AG04449 (cell line): ENCODE measurements at places on chromosomes 5 and 9.
A peak's percentile ranks its signal among the peaks of the same experiment; 100 is the strongest.

- no peak for DNase-seq
Observed at GRCh38 chr5:24142341-24142740, 502.4 kb downstream of the CDH10 start.

DNA sequence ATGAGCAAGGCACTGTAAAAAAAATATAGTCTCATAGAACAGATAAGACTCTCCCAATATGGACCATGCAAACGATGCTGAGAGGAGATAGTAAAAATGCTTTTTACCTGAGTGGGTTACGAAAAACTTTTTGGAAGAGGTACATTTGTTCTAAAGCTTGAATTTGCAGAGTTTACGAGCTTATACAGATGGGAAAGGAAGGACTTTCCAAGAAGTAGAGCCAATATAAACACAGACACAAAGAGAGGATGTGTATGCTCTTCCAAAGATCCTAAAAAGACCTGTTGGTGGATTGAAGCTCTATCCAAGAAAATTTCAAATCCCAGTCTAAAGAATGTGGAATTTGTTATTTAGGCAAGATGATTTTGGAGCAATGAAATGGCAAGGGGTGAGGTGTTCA, 127.1 kb upstream of the SLCO6A1 start:
- no peak for DNase-seq

- DNase-seq: no peak
Observed at GRCh38 chr5:132098621-132099020, 25.0 kb downstream of the CSF2 start.

- no peak for DNase-seq
Observed at GRCh38 chr5:134174841-134175839, 1.6 kb downstream of the SKP1 start.

DNA sequence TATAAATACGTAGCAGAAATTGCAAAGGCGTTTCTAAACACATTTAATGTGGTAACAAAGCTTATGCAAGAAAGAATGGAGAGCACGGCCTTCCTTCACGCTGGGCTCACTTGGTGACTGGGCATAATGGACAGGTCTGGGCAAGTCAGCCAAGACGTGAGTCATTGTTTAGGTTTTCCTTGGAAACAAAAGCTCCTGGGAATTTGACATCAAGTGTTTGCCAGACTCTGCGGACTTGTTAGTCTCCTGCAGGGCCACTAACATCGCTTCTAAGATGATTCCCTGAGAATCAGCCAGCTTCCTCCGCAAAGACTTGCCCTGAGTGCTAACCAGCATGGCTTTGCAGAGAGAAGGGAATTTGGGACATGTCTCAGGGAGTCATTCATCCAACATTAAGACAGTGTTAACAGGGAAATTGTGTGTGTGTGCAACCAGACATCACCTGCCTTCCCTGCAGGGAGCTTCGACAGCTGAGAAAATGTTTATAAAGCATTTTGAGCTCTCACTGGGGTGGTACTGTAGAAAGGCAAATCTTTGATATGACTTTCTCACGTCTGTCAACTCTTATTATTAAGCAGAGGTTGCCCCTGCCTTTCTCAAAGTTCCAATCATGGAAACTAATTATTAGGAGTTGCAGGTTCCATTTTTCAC, 182.5 kb downstream of the NTRK2 start:
- no peak for DNase-seq

- no peak for DNase-seq
Observed at GRCh38 chr9:97558701-97559101, 57.2 kb downstream of the TMOD1 start.

DNA sequence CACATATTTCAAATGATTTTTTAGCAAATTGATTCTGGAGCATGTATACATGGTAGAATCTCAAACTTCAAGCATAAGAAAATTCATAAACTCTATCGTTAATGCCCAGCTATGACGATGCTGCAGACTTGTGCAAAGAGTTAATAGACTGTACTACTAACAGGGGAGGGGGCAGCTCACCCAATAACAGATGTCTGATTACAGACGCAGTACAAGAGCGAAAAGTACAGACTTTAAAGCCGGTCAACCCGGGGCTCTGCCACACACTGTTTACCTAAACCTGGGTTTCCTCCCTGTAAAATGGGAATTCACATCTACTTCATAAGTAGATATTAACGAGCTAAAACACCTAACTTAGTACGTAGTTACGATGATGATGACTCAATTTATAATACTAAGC, 651 bp downstream of the TRIM23 start:
- no peak for DNase-seq

DNA sequence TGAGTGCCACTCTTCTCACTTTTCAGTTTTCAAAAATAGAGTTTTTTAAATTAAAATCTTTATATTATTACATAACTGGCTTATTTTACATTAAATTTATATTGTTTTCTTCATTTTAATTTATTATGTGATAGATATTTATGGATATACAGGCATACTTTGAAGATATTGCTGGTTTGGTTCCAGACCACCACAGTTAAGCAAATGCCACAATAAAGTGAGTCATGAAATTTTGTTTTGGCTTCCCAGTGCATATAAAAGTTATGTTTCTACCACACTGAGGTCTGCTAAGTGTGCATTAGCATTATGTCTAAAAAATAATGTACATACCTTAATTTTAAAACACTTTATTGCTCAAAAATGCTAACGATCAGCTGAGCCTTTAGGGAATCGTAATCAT, 47.4 kb downstream of the NDUFS4 start:
- peak; percentile 3 for DNase-seq
